ENCODE measurements at places on chromosomes 5 and 9.

- peak; percentile 79 for DNase-seq
These were observed 363.4 kb upstream of the SLC30A5 start for GRCh38 chr5:68730220-68730978.

- DNase-seq, result no peak
These were observed 204.9 kb upstream of the CDKN2B start for GRCh38 chr9:22214021-22214420.

DNA sequence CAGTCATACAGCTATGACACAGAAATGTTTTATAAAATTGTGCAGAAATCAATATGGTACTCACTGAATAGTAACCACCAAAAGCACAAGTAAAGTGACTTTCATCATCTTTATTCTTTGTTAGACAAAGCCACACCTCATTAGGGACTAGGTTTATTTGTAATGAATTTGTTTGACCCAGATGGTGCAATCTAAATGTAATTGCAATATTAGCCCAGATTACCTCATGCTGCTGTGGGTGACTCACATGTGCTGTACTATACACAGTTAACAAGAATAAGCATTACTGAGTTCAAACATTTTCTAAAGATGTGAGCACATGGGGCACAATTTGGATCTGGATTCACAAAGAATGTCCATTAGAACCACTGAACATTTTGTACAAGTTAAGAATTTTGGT lies 759.3 kb upstream of the TYRP1 start:
- no peak for DNase-seq

GRCh38 chr5:32542216-32543059 lies 42.9 kb upstream of the SUB1 start:
- no peak for DNase-seq

- DNase-seq, result no peak
These were observed 41.8 kb downstream of the FGF1 start for GRCh38 chr5:142644127-142644526.

GRCh38 chr5:179495906-179496455 lies 54.4 kb upstream of the RUFY1 start:
- DNase-seq, result no peak
